ENCODE measurements at places on chromosomes 11 and 22. TPM values are rescaled to one million over a fixed set of nuclear protein-coding genes. Genes with fewer than 3 reads are reported as not detected.

DNA sequence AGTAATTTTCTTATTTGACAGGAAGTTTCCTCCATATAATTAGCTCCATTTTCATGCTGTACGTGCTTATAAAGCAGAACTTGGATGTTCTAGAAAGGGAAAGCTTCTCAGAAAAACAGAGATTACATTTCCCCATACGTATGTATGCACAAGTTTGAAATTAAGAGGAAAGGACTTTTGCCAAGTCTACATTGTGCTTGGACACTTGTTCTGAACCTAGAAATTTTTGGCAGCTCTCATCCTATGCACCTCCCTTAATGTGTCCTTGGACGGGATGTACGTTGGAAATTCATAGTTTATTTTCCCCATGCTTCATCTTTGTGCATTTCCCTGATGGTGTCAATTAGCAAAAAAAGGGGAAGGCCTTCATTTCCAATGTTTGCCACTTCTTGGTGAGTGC is 322.7 kb downstream of the BLID start:
- no peak for DNase-seq

GRCh38 chr11:124798991-124799347 is 1.2 kb downstream of the MSANTD2 start:
- no peak for DNase-seq

The SLC35E4 gene
- 4.9 TPM for polyA plus RNA-seq

DNA sequence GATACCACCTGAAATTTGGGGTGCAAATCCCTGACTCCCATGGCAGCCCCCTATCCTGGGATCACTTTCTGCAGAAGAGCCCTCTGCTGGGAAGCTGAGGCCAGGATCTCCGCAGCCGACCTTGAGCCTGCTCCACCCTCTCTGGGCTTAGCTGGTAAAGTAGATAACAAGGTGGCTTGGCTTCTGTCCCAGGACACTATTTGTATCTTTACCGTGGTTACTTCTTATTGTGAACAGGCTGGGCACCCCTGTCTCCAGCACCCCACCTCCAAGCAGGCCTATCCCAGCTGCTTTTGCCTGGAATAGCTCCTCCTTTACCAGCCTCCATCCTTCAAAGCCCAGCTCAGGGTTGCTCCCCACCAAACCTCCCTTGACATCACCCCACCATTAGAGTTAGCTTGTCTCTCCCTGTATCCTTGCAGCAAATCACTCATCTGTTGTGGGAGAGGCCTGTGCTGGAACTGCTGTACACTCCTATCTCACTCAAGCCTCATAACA is 35.2 kb upstream of the P2RY2 start:
- DNase-seq, result no peak

DNA sequence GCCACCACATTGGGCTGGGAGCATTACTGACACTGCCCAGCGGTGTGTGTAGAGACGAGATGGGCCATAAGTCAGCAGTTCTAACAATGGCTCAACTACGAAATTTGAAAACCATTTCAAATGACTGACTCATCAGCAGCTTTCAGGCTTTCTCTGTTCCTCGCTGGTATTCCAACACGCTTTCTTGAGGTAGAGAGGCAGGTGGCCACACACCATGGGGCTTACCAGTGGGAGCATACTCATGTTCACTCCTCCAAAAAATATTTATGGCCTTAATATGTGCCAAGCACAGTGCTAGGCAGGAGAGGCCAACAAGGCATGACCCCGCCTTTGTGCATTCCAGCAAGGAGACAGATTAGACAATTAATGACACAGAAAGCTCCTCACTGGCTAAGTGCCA is 20.3 kb downstream of the ARFGAP2 start:
- no peak for DNase-seq

GRCh38 chr11:134139873-134140331 is 71.0 kb downstream of the JAM3 start:
- DNase-seq, result peak; percentile 27

The HEPN1 gene
- polyA plus RNA-seq, result not detected

DNA sequence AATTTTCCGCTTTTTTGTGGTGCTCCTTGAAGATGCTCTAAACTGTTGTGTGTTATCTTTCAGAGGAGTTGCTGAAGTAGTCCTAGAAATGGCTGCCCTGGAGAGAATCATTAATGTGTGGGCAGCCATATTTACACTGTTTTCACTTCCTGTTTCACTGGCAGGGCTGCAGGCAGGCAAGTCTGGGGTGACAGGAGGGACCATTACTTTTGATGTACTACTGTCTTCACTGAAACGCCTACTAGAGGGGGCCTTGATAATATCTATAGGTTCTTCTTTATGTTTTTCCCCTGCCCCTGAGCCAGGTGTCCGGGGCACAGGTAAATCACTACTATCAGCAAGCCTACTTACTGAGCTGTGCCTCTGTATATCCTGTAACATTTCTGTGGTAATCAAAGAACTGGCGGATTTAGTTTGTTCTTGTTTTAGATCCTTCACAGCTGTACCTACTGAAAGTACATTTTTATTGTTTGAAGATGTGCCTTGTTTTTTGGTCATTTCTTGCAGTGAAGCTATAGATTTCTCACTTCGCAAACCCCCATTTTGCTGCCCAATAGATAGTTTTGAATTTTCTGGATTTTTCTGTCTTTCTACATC is 39.7 kb downstream of the ACAT1 start:
- DNase-seq, result no peak

GRCh38 chr22:38751422-38752346 is 4.1 kb downstream of the SUN2 start:
- DNase-seq, result no peak

DNA sequence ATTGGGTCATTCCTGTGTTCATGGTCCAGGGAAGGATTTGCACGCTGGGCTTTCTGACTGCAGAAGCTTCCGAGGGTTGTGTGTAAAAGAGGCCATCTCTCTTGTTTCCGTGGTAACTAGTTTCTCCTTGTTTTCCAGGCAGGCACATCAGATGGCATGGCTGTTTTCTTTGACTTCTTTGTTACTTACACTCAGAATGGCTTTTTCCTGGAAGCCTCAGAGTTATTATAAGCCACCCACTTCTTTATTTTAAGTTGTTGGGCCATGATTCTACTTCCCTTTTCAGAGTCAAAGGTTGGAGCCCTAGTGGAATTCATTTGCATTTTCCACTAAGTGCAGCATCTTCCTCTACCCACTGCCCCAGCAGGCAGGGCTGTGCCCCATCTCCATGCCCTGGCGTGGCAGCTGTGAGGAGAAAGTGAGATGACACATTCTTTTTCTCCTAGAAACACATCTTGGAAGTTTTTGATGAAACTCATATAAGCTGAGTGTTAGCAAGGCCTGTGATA is 94.9 kb downstream of the PRR5L start:
- DNase-seq, result no peak

GRCh38 chr22:35802885-35803284 is 85.2 kb downstream of the APOL5 start:
- DNase-seq, result no peak

The MMP10 gene
- 0.29 TPM for polyA plus RNA-seq

Data from BJ (cell line).